ENCODE measurements at places on chromosomes 11 and 22.
A peak's percentile ranks its signal among the peaks of the same experiment; 100 is the strongest.

GRCh38 chr11:47944632-47945031, 35.7 kb upstream of the PTPRJ start:
- no peak for DNase-seq

DNA sequence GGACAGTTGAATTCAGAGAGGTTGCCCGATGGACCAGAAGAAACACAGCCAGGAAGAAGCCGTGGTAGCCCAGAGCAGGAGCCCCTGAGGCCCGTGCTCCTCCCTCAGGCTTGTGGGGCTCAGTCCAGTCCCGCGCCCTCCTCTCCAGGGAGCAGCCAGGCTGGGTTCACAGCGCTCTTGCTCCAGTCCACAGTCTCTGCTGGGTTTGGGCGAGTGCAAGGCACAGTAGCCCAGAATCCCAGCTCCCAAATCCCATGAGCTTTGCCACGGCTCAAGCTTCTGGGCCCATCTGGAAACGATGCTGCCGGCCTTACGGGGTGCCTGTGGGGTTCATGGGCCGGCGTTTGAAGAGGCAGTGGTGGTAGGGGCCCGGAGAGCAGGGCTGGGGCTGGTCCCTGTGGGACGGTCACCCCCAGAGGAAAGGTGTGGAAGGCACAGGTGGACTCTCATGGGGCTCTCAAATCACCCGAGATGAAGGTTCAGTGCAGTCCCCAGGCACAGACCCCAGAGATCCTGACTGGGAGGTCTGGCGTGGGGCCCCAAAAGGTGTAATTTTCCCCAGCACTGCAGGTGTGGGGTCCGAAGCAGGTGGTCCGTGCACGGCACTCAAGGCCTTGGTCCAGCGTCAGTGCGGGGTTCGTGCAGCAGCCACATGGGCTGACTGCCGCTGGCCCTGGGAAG, 30.6 kb upstream of the ATXN10 start:
- DNase-seq = no peak

DNA sequence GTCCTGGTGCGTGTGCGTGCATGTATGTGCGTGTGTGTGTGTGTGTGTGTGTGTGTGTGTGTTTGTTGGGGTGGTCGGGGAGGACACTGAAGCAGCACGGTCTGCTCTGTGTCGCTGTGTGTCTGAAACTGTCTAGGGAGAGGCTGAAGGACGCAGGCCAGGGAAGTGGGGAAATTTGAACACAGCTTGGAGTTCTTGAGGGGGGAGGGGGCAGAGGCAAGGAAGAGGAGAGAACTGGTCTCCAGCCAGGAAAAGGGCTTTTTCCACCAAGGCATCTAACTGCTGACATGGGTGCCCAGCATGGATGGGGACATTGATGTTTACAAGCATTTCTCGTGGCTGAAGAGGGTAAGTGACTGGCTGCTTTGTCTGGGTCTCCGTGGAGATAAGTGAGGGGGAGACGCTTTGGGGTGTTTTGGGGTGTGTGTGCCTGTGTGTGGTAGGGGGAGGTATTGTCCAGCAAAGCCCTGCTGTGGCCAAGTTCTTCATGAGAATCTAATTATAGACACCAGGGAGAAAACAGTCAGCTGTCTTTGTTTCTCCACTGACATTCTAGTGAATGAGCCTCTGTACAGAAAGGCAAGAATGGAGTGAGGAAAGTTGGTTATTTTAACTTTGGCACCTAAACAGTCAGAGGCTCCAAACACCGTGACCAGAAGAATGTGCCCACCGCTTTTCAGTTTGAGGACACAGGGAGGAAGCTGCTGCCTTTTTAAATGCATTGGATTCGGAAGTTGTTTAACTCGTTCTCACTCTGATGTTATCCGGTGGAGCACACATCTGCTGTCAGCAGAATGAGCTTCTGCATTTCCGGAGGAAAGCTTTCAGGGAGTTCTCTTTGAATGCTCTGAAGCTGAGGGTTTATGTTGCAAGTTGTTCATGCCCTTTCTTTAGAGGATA, 63.7 kb downstream of the PPFIBP2 start:
- peak; percentile 17 for DNase-seq

DNA sequence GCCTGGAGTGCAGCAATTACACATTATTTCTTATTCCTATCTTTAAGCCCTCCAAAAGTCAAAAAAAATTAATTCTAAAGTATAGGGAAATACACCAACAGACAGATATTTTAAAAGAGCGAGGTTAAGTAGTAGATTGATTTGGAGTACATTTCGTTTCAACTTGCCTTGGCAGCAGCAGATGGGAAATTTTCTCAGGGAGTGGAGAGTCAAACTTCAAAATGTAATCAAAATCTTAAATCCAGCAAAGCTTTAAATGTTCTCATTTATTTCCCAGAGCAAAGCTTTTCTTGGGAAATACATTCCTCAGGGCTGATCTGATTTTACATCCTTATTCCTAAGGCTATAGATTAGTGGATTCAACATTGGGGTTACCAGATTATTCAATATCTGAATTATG, 21.9 kb upstream of the VWA5A start:
- DNase-seq = no peak

DNA sequence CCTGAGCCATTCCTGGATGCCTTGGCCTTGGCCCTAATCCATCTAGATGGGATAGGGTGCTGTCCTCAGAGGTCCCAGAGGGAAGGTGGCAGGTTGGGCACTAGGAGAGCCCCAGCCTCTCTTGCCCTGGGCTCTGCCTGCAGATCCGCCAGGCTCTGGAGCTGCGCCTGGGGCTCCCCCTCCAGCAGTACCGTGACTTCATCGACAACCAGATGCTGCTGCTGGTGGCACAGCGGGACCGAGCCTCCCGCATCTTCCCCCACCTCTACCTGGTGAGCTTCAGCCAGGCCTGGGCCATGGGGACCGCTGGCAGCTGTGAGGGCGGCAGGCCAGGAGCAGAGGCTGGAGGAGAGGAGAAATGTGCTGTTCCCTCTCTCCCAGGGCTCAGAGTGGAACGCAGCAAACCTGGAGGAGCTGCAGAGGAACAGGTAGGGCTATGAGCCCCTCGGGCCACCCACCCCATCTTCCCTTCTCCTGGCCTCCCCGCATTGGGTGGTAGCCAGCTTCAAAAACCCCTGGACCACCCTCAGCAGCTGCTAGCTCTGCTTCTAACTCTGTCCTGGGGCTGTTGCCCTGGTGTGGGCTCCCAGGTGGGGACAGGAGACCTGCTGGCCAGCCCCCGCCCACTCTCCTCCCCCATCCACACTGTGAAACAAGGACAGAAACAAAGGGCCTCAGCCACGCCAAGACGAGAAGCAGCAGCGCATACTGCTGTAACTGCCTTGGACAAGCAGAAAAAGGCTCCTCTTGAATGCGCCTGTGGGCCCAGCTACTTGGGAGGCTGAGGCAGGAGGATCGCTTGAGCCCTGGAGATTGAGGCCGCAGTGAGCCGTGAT, 4.9 kb downstream of the SSH3 start:
- DNase-seq = no peak

- no peak for DNase-seq
These were observed 21.4 kb upstream of the TUB start for GRCh38 chr11:8059571-8060011.

- no peak for DNase-seq
These were observed 17.1 kb downstream of the PATZ1 start for GRCh38 chr22:31329029-31329428.

DNA sequence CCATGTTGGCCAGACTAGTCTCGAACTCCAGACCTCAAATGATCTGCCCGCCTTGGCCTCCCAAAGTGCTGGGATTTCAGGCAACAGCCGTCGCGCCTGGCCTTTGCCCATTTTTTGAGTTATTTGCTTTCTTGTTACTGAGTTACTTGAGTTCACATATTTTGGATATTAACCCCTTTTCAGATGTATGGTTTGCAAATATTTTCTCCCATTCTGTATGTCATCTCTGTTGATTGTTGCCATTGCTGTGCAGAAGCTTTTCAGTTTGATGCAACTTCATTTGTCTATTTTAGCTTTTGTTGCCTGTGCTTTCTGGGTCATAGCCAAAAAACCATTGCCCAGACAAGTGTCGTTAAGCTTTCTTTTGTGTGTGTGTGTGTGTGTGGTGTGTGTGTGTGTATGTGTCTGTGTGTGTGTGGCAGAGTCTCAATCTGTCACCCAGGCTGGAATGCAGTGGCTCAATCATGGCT, 6.8 kb downstream of the TSGA10IP start:
- DNase-seq = no peak

All from cerebellar cortex (tissue), 1 donor.